ENCODE measurements at places on chromosomes 1 and 21.
A peak's percentile ranks its signal among the peaks of the same experiment; 100 is the strongest.

DNA sequence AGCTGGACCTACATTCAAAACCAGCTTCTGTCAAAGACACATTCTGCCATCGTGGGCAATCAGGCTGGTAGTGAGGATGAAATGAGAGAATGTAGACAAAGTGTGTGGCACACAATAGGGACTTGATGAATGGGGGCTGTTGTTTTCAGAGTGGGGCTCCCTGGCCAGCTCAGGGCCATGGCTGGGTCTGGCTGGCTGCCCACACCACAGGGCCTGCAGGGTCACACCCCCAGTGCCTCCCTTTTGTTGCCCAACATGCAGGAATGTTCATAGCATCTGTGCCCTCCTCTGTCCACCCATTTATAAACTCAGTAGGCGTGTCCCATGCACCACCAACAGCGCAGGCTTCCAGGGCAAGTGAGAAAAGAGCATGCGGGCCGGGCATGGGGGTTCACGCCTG is 20.8 kb upstream of the ECE1 start:
- DNase-seq, result no peak

DNA sequence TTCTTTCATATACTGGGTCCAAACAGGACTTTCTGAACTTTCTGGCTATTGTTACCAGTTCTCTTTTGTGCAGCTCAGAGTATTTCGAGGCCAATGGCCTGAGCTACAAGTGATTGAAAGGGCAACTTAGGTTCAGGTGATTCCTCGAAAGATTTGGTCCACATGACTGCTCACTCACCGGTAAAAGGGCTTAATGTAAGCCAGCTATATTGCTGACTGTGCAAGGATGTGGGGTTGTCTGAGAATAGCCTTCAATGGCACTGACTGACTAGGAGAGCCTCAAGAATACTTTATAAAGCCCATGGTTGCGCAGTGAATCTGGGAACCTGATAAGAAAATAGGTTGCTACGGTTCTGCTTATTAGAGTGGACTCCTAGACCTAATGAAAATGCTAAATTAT is 269.0 kb downstream of the SEC16B start:
- no peak for DNase-seq

GRCh38 chr1:235047331-235047871 is 81.2 kb downstream of the TOMM20 start:
- peak; percentile 78 for DNase-seq

- DNase-seq, result no peak
These were observed 143.9 kb upstream of the FMN2 start for GRCh38 chr1:239947801-239948200.

DNA sequence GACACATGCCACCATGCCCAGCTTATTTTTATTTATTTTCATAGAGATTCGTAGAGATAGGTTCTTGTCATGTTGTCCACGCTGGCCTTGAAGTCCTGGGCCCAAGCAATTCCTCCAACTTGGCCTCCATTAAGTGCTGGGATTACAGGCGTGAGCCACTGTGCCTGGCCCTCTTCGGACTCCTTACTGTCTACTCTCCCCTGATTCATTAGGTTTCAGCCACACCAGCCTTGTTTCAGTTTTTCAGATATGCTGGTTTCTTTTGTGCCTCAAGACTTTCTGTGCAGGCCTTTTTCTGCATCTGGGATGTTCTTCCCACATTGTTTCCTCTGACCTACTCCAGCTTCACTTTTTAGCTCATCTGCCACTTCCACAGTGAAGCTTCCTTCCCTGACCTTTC is 85.4 kb downstream of the CACNA1E start:
- DNase-seq, result no peak

DNA sequence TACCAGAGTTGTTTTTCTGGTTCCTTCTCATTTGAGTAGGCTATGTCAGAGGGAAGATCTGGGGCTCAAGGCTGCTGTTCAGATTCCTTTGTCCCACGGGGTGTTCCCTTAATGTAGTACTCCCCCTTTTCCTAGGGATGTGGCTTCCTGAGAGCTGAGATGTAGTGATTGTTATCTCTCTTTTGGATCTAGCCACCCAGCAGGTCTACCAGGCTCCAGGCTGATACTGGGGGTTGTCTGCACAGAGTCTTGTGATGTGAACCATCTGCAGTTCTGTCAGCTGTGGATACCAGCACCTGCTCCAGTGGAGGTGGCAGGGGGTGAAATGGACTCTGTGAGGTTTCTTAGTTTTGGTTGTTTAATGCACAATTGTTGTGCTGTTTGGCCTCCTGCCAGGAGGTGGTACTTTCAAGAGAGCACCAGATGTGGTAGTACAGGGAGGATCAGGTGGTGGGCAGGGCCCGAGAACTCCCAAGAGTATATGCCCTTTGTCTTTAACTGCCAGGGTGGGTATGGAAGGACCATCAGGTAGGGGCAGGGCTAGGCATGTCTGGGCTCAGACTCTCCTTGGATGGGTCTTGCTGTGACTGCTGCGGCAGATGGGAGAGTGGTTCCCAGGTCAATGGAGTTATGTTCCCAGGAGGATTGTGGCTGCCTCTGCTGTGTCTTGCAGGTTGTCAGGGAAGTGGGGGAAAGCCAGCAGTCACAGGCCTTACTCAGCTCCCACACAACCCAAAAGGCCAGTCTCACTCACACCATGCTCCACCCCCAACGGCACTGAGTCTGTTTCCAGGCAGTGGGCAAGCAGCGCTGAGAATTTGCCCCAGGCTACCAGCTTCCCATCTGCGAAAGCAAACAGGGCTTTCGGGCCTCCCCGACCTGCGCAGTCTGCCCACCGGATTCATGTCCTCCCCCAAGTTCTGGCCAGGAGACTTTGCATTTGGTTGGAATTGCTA is 64.2 kb downstream of the SERINC2 start:
- DNase-seq, result no peak

GRCh38 chr1:172041742-172042141 is 200.4 kb downstream of the DNM3 start:
- DNase-seq, result no peak
